ENCODE measurements at places on chromosomes 5 and 9. TPM values are rescaled to one million over a fixed set of nuclear protein-coding genes. Genes with fewer than 3 reads are reported as not detected.

DNA sequence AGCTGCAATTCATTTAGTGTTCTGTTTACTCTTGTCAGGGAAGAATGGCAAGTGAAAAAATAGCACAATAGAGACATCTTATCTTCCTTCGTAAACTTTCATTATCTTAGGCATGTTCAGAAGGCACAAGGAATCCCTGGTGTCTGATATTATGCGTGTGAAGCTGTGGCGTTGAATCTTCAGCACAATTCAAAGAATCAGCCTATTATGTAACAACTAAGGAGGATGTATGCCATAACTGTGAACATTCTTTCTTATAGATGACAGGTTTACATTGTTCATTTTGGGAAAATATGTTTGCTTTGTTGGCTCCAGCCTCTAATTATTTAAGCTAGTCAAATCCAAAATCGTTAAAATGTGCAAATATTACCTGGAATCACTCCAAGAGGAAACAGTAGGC, 446.1 kb downstream of the ANXA1 start:
- DNase-seq: no peak

DNA sequence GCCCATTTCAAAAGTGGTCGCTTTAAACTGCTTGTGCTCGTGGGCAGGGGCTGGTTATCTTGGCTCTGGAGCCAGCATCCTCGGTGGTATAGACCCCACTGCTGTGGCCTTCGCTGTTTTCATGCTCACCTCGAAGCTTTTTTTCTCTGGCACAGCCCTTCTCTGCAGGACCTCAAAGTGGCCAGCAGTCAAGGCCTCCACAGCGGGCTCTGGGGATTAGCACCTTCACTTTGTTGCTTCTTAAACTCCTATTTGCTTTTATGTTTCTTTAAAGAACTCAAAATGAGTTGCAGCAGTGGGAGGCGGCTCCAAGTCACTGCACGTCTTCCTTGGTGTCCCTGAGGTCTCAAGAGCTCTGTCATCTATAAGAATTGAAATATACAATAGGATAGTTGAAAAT, 165.1 kb downstream of the CACNA1B start:
- no peak for DNase-seq

DNA sequence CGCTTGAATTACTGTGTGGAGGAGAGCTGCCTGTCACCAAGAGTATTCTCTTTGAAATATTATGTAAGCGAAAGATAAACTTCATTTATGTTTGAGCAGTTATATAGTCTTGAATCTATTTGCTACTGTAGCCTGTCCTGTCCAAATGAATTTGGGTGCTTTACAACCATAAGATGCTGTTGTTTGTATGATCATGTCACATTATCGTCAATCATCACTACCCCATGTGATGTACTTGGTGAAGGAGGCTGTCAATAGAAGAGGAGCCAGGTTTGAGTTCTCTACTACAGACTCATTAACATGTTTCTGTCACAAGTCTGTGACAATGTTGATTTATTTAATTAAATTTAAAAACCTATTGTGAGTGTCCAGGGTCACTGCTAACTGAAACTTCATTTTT, 403.3 kb upstream of the MEF2C start:
- no peak for DNase-seq

- DNase-seq: no peak
Measured at GRCh38 chr5:150514708-150515211, 6.8 kb downstream of the NDST1 start.

GRCh38 chr5:90533794-90534193, 4.4 kb upstream of the LYSMD3 start:
- DNase-seq: no peak

DNA sequence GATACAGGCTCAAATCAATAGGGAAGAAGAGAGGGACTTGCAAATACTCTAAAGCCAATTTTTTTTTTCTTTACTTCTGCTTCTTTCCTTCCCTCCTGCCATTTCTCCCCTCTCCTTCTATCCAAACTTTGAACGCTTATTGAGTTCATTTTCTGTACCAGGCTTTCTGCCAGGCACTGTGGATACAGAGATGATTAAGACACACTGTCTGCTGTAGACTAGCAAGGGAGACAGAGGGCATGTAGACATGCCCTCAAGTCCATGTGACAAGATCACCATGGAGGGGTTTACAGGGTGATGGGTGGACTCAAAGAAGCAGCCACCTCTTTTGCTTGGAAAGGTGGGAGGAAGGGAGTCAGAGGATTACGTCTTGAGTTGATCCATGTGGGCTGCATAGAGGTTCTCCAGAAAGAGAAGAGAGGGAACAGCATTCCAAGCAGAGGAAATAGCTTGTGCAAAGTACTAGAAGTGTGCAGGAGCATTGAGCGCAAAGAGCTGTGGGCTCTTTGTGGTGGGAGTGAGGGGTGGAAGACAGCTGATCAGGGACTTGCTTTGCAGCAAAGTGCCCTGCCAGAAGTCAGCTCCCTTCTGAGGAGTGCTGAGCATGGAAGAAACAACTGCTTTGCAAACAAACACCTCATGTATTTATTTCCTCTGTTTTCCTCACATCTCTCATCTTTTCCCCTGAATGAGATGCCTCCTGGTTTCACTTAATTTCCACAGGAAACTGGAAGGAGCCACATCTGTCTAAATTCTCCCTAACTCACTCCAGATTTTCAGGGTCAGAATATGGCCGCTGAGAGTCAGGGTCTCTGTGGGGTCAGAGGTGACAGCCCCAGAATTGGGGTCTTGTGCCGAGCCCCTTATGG, 64.4 kb upstream of the COL15A1 start:
- no peak for DNase-seq

Gene SPATA31E1
- total RNA-seq: not detected
